ENCODE measurements at places on chromosomes 7 and 10. TPM values are rescaled to one million over a fixed set of nuclear protein-coding genes. Genes with fewer than 3 reads are reported as not detected.

TMEM270 gene
- not detected for total RNA-seq

RET gene
- 2.2 TPM for total RNA-seq

CHST12 gene
- 2.2 TPM for total RNA-seq

ASB4 gene
- total RNA-seq, result under 0.01 TPM

NPY gene
- 26.1 TPM for total RNA-seq

SIRT1 gene
- 40.6 TPM for total RNA-seq

MRLN gene
- 0.49 TPM for total RNA-seq

OAT gene
- 119 TPM for total RNA-seq

AOAH gene
- 3.4 TPM for total RNA-seq

PAX4 gene
- not detected for total RNA-seq

MKX gene
- total RNA-seq, result 0.49 TPM

CPED1 gene
- 2.2 TPM for total RNA-seq

GIMAP7 gene
- total RNA-seq, result 1.5 TPM

SUFU gene
- 7.1 TPM for total RNA-seq

TLL2 gene
- total RNA-seq, result 0.25 TPM

MRC1 gene
- total RNA-seq, result 2.0 TPM

MBLAC1 gene
- total RNA-seq, result 2.2 TPM

CLDN12 gene
- total RNA-seq, result 27.8 TPM

ABLIM1 gene
- total RNA-seq, result 72.3 TPM

PNLIPRP1 gene
- not detected for total RNA-seq

CCDC126 gene
- 31.0 TPM for total RNA-seq

ARHGEF35 gene
- 0.49 TPM for total RNA-seq

ZNF789 gene
- 19.2 TPM for total RNA-seq

SMKR1 gene
- 2.2 TPM for total RNA-seq

KIF5B gene
- 91.2 TPM for total RNA-seq

MINPP1 gene
- total RNA-seq, result 19.7 TPM

CHAT gene
- not detected for total RNA-seq

NKX2-3 gene
- under 0.01 TPM for total RNA-seq

CDC14C gene
- total RNA-seq, result not detected

CABCOCO1 gene
- 4.2 TPM for total RNA-seq

OPALIN gene
- total RNA-seq, result not detected

NKX1-2 gene
- total RNA-seq, result 0.25 TPM

SAMD9L gene
- 3.0 TPM for total RNA-seq

Data from temporal lobe (tissue), 4 donors.